ENCODE measurements at places on chromosomes 16 and 17. TPM values are rescaled to one million over a fixed set of nuclear protein-coding genes. Genes with fewer than 3 reads are reported as not detected.

The RBFOX1 gene
- total RNA-seq = not detected

The PLXDC1 gene
- 3.8 TPM for total RNA-seq

DNA sequence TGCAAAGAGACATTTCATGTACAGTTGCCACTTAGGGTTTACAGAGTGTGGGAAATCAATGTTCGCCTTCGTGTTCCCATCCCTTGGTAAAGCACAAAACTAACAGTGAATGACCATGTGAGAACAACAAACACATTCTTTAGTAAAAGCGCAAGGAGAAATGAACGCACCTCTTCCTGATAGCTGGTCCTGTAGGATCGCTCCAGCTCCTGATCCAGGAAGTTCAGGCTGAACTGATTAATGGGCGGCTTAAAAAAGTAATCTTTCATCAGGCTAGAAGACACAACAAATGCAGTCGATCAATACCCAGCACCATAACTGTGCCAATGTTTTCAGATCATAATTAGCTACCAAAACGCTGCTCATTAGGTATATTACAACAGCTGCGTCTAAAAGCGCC is 108.3 kb upstream of the CREBBP start:
- DNase-seq = peak; percentile 71

- no peak for DNase-seq
Measured at GRCh38 chr16:83586461-83587200, 221.1 kb upstream of the HSBP1 start.

DNA sequence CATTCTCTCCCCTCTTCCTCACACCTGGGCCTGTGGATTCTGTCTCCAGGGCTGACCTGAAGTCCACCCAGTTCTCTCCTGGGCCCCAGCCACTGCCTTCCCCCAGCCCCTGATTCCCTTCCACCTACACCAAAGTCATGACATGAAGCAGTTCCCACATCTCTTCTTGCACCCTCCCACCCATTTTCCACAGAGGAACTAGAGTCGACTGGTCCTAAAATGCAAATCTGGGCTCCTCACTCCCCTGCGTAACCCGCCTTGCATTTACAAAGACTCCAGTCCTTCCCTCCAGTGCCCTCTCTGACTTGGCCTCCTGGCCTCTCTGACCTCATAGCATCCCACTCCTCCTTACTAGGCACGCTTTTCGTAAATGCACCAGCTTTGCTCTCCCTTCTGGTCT is 14.8 kb downstream of the COX6A2 start:
- DNase-seq = no peak

DNA sequence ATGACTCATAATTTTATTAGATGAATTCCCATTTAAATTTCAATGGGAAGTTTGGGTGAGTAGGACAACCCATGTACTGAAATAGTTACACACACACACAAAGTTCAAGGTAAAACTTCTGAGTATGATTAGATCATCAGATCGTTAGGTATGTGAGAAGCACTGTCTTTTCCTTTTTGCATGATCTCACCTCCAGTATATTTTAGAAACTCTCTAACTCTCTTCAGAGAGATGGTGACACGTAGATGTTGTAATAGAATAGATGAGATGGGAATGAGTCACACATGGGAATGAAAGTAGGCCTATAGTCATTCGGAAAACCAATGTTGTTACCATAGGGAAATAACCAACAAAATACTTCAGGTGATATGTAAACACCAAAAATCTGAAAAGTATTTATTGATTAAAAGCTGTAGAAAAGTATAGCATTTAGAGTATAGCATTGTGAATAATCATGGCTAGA is 22.2 kb downstream of the KRT23 start:
- no peak for DNase-seq
